ENCODE measurements at places on chromosomes 2 and 18.

DNA sequence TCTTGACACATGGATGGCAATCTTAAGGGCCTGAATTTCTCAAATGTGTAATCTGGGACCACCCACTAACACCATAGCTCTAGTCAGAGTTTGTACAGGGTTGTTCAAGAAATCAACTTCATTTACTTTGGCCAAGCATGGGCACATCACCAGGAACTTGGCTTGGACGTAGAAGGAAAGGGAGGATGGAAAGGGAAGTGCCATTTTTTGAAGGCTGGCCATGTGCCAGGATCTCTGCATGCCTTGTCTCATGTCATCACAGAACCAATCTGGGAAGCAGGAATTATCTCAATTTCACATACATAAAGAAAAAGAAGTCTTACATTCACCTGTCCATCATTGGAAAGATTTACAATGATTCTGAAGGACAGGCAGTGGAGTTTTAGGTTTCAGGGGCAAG lies 128.1 kb downstream of the ANTXR1 start:
- DNase-seq: no peak

DNA sequence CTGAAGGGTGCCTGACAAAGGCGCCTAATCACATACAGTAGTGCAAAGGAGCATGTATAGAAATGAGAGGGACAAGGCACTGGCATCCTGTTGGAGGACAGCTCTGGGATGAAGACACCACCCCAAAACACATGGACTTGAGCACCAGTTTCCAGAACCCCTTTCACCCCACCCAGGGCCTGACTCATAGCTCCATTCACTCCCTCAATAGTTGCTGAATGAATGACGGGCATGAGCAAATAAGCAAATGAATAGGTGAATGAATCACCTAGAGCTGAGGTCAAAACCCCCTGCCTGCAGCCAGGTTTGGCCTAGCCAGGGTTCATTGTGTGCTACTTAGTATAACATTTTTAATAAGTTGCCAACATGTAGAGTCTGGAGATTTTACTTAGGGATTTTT lies 66.3 kb downstream of the NRP2 start:
- no peak for DNase-seq

GRCh38 chr2:14759082-14759481 lies 126.6 kb downstream of the LRATD1 start:
- DNase-seq: no peak

GRCh38 chr2:118056801-118057200 lies 31.5 kb upstream of the INSIG2 start:
- DNase-seq: no peak

DNA sequence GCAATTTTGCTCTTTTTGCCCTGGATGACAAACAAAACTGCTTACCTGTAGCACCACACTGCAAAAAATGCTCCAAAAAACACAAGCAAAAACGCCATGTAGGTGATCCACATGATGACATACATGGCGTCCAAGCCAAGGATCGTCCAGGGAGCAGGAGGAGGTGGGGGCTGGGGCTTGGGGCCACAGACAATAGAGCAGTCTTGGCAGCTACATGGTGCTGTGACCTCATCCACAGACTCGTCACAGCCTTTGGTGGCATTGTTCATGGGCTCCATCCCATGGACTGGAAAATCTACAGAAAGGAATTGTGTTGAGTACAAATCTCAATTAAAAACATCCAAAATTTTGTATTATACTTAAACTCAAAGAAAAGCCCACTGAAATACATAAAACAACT lies 26.1 kb downstream of the NPC1 start:
- peak; percentile 95 for DNase-seq

- no peak for DNase-seq
Measured at GRCh38 chr2:85012855-85013254, 41.9 kb downstream of the KCMF1 start.

DNA sequence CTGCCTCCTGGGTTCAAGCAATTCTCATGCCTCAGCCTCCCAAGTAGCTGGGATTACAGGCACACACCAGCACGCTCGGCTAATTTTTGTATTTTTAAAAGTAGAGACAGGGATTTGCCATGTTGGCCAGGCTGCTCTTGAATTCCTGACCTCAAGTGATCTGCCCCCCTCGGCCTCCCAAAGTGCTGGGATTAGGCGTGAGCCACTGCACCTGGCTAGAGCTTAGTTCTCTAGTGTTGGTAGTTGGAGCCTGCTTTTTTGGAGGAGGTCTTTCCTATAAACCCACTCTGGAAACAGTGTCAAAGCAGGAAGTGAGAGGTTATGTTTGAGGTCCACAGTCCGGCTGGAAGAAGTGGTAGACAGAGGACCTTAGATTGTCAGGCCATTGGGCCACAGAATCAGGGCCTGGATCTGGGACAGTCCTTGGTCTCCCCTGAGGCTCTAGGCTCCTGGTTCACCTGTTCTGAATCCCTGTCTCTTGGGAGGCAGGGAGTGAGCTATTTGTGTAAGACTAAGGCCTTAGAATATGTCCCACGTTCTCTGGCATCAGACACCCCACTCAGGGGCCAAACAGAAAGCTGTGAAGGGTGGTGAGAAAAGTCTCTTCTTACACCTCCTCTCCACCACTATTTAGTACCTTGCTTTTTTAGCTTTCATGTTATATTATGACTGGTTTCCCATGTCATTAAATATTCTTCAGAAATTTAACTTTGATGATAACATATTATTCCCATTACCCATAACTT lies 34.5 kb downstream of the PCBP1 start:
- peak; percentile 18 for DNase-seq

- DNase-seq: no peak
Measured at GRCh38 chr2:10223932-10224720, 78.6 kb upstream of the HPCAL1 start.

DNA sequence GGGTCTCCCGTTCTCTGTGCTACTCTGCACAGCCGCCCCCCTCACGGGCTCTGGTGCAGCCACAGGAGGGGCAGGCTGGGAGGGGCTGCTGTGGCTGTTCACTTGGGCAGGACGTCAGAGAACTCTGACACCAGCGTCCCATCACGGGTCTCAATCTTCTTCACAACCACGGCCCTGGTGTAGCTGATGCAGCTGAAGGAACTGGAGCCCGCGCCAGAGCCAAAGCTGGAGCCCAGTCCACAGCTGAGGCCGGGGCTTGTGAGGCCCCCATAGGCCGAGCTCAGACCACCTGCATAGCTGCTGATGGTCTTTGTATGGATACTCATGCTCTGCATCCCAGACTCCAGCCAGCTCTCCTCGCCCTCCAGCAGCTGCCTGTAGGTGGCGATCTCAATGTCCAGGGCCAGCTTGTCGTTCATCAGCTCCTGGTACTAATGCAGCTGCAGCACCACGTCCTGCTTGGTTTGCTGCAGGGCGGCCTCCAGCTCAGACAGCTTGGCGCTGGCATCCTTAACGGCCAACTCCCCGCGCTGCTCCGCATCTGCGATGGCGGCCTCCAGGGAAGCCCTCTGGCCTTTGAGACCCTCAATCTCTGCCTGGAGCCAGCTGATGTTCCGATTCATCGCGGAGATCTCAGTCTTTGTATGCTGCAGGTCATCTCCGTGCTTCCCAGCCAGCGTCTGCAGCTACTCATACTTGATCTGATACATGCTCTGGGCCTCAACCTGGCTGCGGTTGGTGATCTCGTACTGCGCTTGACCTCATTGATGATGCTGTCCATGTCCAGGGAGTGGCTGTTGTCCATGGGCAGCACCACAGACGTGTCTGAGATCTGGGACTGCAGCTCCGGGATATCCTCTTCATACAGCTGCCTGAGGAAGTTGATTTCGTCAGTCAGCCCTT lies 7.4 kb upstream of the DUSP19 start:
- no peak for DNase-seq

DNA sequence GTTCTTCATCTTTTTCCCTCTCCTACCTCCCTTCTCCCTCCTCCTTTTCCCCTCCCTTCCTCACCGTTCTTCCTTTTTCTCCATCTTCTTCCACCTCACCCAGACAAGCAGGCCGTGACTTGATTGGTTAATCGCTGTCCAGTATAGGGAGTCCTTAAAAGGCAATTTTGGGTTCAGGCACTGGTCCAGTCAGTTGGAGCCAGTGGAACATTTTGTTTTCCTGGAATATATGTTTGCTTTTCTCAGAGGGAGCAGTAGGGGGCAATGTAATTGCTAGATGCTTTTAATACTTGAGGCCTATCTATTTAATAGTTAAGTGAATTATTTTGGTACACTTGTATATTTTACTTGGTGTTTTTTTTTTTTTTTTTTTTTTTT lies 15.0 kb downstream of the ELAC1 start:
- DNase-seq: no peak

- DNase-seq: peak; percentile 94
Measured at GRCh38 chr2:49973917-49974368, 819.6 kb upstream of the FSHR start.

- DNase-seq: no peak
Measured at GRCh38 chr2:178905261-178905660, 98.0 kb upstream of the TTN start.

DNA sequence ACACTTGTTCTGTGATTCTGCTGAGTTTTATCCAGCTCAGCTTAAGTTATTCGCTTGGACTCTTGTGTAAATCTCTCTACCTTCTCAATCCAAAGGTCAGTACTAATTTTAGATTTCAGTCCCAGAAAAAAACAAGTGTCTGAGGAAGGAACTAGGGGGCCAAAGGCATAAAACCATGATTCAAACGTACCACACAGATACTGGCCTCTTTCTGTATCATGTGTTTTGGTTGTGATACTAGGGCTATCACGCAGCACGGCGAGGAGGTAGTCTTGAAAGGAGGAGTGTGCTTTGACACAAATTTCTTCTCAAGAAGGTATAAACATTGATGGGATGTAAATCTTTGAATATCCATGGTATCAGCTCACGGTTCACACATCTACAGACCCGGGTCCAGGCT lies 8.3 kb downstream of the SERPINE2 start:
- DNase-seq: no peak

- peak; percentile 88 for DNase-seq
Measured at GRCh38 chr18:74353169-74353775, 37.6 kb downstream of the C18orf63 start.

DNA sequence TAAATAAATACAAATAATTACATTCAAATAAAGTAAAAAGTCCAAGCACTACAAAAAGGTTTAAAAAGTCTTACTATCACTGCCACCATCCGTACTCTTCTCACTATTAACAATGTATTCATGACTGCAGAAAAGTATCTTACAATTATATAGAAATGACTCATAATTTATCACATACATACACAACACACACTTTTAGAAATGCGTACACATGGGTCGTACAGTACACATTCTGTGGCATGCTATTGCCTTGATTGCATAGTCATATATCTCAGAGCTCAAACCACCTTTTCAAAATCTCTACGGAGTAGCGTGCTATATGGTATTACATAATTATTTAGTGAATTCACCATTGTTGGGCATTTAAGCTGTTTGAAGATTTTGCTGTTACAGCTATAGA lies 41.6 kb upstream of the ANXA4 start:
- DNase-seq: no peak

GRCh38 chr2:119053700-119054436 lies 104.7 kb downstream of the C1QL2 start:
- DNase-seq: no peak

DNA sequence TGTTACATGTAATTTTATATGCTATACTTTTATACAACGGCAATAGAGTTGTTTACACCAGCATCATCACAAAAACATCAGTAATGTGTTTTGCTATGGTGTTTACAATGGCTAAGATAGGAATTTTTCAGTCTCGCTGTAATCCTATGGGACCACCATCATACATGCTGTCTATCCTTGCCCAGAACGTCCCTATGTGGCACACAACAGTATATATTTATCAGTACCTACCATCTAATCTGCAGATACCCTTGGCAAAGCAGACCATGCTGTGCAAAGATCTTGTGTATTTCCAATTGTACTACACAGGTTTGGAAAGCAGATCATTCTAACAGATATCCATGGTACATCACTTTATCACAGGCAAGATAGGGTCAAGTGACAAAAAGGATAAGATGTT lies 15.3 kb downstream of the RPL31 start:
- DNase-seq: no peak

- DNase-seq: no peak
Measured at GRCh38 chr2:39602616-39603015, 63.1 kb upstream of the TMEM178A start.

GRCh38 chr2:189341077-189341476 lies 100.2 kb upstream of the WDR75 start:
- DNase-seq: no peak

GRCh38 chr18:48798334-48799245 lies 152.2 kb downstream of the SMAD7 start:
- DNase-seq: no peak

DNA sequence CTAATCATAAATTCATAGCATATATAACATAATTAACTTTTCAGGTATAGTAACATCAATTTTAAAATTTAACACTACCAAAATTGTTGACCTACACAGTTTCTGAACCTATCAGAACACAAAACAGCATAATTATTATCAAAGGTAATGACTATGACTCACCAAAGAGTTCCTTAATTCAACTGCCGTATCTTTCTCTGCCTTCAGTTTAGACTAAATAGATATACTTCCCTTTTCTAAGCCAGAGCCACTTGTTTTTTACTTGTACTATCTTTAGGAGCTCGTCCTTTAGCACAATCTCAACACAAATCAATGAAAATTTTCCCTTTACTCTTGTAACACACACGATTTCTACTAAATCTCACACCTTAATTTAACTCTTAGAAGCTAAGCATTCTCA lies 54.4 kb downstream of the CCDC88A start:
- DNase-seq: no peak

DNA sequence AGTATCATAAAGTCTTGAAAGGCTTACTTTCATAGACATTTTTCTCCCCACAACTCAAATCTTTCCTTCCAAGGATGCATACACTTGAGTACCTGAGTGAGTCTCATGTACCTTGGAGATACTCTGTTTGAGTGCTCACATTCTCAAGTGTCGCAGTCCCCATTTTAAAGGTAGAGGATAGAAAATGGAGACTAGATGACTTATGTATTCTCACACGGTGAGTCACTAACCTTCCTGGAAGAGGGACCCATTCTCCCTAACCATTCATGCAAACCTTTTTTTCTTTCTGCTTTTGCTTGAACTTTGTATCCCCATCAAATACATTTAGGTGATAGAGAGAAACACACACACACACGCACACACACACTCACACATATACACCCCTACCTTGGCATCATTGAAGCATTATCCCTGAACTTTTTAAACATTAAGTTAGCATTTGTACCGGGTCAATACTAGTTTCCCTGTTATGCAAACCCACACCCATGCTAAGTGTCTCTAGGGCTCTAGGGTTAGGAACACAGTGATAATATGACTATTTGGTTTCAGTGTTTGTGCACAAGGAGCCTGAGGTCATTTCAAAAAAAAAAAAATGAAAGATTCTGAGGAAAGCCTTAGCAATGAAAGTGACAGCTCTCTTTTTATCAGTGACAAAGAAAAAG lies 236.2 kb downstream of the IKZF2 start:
- no peak for DNase-seq

DNA sequence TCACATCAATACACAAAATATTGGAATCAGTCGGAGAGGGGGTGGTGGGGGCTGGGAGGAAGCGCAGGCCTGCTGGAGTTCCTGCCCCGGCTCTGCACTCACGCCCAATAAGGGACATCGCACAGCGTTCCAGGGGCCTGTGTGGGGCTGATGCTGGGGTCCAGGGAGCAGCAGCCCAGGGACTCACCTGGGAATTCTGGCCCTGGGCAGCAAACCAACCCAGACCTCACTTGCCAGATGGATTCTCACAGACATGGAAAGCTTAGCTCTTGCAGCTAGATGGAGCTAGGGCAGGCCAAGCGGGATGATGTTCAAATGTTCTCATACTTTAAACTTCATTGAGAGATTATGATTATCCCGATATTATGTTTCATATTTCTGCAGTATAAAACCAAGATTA lies 266.6 kb upstream of the TANK start:
- no peak for DNase-seq
